ENCODE measurements at places on chromosomes 11 and 22.
A peak's percentile ranks its signal among the peaks of the same experiment; 100 is the strongest.

DNA sequence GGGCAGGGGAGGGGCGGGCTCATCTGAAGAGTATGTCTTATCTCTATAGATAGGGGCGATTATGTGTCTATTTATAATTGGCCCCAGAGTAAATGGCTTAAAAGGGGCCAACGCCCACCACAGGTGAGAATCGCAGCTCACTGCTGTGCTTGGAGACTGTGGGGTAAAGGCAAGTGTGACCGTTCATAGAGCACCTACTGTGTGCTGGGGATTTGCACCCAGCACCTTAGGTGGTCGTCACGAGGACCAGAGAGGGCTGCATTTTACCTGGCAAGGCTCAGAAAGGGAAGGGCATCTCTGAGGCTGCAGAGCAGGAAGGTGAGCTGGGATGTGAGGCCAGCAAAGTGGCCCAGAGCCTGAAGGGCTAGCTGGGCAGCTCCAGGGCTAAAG, 13.7 kb upstream of the TCF20 start:
- DNase-seq: no peak

- no peak for DNase-seq
Measured at GRCh38 chr11:20597154-20597679, 2.2 kb upstream of the SLC6A5 start.

- no peak for DNase-seq
Measured at GRCh38 chr22:50656122-50657070, 16.2 kb upstream of the SHANK3 start.

- DNase-seq: no peak
Measured at GRCh38 chr22:45098056-45098455, 65.7 kb upstream of the NUP50 start.

GRCh38 chr22:32841175-32841574, 39.7 kb downstream of the TIMP3 start:
- DNase-seq: no peak

GRCh38 chr11:40986320-40986719, 473.1 kb downstream of the LRRC4C start:
- no peak for DNase-seq

DNA sequence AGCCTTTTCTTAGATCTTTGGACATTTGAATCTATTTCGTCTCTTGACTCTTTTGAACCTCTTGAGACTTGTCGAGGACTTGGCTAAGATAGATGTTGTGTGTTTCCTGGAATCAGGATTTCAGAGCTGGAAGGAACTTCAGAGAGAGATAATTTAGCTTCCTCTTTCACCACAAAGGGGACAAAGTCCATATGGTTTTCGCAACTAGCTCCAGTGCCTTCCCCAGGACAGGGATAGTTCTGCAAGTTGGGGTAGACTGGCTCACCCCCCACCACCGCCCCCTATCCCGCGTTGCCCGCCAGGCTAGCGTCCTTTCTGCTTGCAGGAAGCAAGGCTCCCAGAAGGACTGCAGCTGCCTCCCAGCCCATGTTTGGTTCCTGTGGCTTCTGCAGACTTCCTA, 75.7 kb upstream of the MYO18B start:
- DNase-seq: no peak

- DNase-seq: no peak
Measured at GRCh38 chr11:127631974-127632373, 631.4 kb upstream of the KIRREL3 start.

DNA sequence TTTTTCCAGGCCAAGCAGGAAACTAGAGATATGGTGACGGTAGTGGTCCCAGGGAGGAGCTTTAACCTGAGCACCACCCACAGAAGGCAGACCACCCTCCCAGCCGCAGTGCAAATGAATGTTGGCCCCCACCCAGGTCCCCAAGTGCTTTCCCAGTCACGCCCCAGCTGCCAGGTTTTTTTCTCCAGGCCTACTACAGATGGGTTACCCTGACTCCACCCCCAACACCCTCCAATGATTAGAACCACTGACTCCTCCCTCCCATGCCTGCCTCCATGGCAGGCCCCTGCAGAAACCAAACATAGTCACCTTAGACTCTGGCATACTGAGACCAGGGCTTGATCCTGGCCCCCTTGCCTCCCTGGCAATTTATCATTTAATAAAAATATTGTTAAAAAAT, 58.7 kb upstream of the CHST1 start:
- DNase-seq: no peak

- DNase-seq: no peak
Measured at GRCh38 chr22:21829523-21829922, 37.9 kb downstream of the MAPK1 start.

GRCh38 chr11:130816546-130817329, 99.5 kb downstream of the SNX19 start:
- no peak for DNase-seq

- no peak for DNase-seq
Measured at GRCh38 chr11:37277896-37278465, 679.9 kb upstream of the RAG2 start.

DNA sequence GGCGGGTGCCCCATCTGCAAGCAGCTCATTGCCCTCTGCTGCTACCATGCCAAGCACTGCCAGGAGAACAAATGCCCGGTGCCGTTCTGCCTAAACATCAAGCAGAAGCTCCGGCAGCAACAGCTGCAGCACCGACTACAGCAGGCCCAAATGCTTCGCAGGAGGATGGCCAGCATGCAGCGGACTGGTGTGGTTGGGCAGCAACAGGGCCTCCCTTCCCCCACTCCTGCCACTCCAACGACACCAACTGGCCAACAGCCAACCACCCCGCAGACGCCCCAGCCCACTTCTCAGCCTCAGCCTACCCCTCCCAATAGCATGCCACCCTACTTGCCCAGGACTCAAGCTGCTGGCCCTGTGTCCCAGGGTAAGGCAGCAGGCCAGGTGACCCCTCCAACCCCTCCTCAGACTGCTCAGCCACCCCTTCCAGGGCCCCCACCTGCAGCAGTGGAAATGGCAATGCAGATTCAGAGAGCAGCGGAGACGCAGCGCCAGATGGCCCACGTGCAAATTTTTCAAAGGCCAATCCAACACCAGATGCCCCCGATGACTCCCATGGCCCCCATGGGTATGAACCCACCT, 28.0 kb upstream of the L3MBTL2 start:
- DNase-seq: no peak

GRCh38 chr11:79396674-79397073, 44.2 kb downstream of the TENM4 start:
- no peak for DNase-seq

DNA sequence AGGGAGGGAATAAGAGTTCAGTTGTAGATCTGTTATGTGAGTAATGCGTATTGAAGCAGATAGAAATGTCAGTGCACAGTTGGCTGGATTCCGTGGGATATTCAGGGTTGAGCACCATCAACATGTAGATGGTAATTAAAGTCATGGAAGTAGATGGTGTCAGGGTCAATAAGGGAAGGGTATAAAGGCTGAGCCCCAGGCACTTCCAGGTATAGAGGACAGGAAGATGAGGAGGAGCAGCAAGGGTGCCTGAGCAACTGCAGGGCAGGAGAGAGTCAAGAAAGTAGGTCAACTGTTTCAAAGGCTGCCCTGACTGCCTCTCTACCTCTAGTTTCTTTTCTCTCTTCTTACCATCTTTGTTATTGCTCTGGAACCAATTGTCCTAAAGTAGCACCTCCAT, 85.9 kb downstream of the MICAL2 start:
- DNase-seq: no peak

DNA sequence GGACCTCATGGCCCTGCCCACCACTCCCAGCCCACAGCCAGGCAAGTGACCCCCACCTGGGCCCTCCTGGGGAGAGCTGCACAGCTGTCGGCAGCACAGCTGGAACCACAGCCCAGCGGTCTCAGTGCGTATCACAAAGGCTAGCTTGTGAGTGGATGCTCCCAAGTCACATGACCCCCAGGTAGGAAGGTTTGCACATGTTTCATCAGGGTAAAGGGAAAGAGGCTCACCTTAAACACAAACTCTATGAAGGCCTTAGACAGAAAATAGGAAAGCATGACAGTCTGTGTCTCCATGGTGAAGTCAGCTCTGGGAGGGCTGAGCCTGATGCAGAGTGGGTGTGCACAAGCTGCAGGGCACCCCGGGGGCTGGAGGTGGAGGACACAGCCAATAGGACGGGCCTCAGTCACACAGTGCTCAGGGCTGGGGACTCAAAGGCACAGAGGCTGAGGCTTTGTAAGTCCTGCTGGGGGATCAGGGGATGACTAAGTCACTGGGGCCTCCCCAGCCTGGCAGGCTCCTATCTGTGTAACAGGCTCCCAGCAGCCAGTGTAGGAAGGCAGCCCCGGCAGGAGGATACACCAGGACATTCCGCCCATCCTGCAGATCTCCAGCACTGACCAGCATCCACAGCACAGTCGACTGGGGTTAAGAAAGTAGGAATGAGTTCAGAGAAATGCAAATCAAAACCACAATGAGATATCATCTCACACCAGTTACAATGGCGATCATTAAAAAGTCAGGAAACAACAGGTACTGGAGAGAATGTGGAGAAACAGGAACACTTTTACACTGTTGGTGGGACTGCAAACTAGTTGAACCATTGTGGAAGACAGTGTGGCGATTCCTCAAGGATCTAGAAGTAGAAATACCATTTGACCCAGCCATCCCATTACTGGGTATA, 22.0 kb downstream of the CELSR1 start:
- DNase-seq: no peak

- no peak for DNase-seq
Measured at GRCh38 chr11:27388869-27389268, 25.9 kb upstream of the CCDC34 start.

GRCh38 chr22:28883657-28883916, 215 bp downstream of the ZNRF3 start:
- DNase-seq: no peak

DNA sequence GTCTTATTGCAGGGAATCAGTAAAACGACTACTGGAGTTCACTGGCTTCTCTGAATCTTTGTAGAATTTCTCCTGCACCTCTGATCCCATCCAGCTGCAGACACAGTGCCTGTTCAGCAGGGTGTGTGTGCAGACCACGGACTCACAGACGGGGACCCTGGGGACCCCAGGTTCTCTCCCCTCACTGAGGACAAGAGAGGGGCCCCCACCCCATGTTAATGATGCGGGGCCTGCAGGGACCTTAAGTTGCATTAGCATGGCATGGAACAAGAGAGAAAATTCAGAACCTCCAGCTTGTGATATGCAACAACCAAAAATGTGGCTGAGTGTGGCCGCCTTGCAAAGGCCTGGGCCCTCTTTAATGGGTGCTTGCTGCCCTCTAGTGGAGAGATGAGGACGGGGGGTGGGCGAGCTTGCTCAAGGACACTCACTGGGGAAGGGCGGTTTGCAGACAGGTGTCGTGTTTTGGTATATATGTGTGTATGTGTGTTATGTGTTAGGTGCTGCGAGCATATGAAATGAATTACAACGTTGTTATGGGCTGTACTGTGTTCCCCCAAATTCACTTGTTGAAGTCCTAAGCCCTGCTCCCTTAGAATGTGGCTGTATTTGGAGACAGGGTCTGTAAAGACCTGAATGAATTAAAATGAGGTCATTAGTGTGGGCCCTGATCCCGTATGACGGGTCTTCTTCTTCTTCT, 84.4 kb upstream of the SEPTIN5 start:
- DNase-seq: peak; percentile 91

DNA sequence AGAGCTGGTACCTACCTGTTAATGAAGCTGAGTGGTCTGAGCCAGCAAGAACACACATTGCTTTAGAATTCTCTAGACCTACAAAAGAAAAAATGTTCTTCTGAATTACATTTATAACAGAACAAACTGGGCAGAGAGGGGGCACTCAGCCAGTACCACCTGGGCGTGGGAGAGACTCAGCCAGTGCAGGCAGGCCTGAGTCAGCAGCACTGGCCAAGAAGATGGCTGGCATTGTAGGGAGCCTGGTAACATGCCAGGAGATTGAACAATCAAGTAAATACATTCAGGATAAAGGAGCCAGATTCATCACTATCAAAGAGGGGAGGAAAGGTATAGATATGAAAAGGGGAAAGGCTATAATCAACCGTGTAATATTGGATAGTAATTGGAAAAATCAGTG, 19.9 kb downstream of the SERGEF start:
- DNase-seq: no peak

- no peak for DNase-seq
Measured at GRCh38 chr11:104134745-104135144, 29.2 kb downstream of the PDGFD start.

DNA sequence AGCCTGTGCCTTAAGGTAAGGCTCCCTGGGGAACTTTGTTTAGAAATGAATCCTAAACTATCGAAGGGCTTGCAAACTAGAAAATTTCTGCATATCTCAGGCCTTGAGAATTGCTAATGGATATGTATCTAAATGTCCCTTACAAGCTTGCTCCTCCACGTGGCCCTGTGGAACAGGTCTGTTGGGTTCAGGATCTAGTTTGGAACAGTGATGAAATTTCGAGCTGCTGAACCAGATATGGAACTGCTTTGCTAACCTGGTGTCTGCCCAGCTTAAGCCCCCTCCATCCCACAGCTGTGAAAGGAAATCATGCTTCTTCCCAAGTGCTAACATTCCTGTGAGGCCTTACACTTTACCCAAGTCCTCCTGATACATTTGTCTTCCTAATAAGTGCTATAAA, 11.6 kb downstream of the SREBF2 start:
- DNase-seq: no peak

DNA sequence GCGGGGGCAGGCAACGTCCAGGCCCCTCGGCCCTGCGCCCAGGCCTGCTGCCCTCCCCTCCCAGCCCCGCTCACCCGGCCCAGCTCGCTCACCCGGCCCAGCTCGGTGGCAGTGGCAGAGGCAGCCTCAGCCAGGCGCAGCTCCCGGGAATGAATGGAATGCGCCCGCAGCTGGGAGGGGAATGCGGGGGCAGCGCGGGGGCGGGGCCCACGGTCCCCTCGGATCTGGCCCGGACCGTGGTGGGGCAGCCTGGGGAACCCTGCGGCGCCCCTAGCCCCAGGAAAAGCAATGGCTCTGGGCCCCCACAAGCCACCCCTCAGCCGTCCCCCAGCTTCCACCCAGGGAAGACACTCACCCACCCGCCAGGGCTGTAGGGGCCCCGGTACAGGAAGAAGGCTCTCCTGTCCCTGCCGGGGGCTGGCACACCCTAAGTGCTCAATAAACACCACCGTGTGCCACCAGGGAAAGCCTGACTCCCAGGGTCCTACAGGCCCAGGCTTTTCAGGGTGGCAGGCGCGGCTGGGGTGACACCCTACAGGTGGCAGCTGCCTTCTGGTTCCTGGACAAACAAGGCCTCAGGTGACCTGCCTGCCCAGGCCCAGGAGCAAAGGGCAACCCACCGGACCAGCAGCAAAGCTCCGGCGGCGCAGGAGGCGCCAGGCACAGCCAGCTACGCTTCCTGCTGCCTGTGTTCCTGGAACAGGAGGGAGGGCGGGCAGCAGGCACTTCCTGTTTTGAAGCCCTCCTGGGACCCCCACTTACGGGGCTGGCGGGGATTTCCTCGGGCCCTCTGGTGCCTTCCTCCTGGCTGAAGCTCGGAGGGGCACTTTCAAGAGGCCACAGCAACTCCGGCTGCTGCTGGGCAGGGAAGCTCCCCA, 13.8 kb downstream of the PLXNB2 start:
- no peak for DNase-seq

DNA sequence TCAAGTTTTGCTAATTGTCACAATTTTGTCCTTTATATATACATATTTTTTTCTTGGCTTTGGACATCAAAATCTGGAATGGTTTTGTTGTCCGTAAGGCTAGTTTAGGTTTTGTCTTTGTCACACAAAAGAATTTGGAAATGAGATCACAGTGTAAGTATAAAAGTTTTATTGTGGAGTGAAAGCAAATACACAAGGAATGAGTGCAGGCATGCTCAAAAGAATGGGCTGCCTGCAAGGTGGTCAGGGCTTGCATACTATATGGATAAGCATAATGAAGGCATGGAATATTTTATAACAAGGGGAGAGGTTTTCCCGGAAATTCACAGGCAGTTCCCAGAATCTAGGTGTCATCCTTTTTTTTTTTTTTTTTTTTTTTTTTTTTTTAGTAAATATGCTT, 150.2 kb downstream of the ARHGAP42 start:
- no peak for DNase-seq

All from stimulated activated CD4-positive, alpha-beta T cell treated with anti-CD3 and anti-CD28 coated beads, Interleukin-2, amount 100 ng/mL, for 24 hours (primary cell).